ENCODE measurements at places on chromosomes 16 and 17.
A peak's percentile ranks its signal among the peaks of the same experiment; 100 is the strongest.

DNA sequence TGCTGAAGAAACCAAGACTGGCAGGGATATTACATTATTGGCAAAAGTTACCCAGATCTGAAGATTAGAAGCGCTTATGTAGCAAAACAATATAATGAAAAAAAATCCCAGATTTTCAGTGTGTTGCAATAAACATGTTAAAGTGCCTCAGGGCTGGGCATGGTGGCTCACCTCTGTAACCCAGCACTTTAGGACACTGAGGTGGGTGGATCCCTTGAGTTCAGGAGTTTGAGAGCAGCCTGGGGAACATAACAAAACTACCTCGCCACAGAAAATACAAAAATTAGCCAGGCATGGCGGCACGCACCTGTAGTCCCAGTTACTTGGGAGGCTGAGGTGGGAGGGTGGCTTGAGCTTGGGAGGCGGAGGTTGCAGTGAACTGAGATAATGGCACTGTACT, 6.8 kb downstream of the ZNF207 start:
- DNase-seq = no peak

DNA sequence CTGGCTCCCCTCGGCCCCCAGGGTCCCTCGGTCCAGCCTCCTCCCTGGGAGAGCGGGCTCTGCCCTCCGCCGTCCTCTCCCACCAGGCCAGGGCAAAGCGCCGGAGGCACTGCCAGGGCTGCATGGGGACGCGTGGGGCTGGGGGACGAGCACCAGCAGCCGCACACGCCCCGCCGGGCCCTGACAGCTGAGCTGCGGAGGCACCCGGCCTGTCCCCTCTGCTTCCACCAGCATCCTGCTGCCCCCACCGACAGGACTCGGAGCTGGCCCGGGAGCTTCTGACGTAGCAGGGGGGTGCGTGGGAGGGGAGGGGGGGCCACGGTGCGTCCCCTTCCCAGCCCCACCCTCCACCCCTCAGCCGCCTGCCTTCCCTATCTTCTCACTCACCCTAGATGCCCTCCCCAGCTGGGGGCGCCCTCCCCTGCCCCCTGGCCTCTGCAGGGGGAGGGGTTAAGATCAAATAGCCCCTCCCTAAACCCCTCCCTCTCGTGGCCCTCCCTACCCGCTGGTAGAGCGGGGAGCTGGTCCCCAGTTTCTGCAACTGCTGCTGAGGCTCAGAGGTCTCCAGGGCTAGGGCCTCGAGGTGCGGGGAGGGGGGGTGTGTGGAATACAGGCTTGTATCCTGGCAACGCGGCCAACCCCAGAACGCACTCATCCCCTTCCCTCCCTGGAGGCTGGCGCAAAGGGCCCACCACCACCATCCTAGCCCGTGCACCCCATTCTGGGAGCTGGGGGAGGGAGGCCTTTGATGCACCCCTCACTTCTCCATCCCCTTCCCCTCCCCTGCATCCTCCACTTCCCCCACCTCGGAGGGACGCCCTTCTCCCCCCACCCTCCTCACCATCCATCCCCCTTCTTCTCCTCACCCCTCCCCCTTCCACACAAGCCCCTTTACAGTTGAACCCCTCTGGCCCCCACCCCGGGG, 1.0 kb downstream of the SRCIN1 start:
- DNase-seq = peak; percentile 26

GRCh38 chr17:68541816-68542215, 29.6 kb downstream of the PRKAR1A start:
- no peak for DNase-seq

- no peak for DNase-seq
Measured at GRCh38 chr16:67701420-67701819, 17.7 kb downstream of the GFOD2 start.

- peak; percentile 55 for DNase-seq
Measured at GRCh38 chr16:30112197-30113030, 923 bp downstream of the GDPD3 start.

GRCh38 chr16:3864562-3864961, 16.0 kb downstream of the CREBBP start:
- DNase-seq = no peak

DNA sequence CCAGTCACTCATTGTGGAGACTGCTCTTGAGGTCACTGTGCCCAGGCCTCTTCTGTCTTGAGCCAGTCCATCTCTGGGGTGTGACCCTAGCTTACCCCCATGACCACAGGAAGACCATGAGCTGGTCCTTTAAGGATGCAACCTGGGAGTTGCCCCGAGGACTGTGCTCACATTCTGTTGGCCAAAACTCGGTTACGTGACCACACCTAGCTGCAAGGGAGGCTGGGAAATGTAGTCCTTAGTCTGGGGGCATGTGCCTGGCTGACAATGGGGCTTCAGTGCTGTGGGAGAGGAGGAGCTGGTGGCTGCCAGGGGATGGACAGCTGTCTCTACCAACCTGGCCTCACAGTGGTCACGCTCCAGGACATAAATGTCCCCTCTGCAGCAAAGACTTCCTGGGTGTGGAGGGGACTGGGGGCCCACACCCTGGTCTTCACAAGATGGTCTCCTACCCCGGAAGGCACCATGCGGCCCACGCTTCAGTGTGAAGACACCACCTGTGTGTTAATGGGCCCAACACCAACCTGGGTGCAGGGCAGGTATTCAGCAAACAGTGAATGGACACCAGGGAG, 55.4 kb downstream of the JPH3 start:
- no peak for DNase-seq

- no peak for DNase-seq
Measured at GRCh38 chr16:88309908-88310265, 72.9 kb upstream of the ZNF469 start.

DNA sequence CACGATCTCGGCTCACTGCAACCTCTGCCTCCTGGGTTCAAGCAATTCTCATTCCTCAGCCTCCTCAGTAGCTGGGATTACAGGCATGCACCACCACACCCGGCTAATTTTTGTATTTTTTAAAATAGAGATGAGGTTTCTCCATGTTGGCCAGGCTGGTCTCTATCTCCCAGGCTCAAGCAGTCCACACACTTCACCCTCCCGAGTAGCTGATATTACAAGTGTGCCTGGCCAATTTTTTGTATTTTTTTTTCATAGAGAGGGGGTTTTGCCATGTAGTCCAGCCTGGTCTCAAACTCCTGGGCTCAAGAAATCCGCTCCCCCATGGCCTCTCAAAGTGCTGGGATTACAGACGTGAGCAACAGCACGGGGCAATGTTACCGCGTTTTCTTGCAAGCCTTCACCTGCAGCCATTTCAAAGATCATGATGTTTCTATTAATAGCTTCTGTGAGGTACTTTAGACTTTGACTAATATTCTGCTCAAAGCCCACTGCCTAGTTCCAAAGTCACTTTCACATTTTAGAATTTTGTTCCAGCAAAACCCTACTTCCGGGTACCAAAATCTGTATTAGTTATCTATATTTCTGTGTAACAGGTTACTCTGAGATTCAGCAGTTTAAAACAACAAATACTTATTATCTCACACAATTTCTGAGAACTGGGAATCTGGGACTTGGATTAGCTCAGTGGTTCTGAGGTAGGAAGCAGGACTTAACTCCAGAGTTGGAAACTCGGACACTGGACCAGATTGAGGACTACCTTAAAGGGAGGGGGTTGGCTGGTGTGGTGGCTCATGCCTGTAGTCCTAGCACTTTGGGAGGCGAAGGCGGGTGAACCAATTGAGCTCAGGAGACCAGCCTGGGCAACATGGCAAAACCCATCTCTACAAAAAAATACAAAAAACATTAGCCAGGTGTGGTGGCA, 12.0 kb upstream of the MED13 start:
- DNase-seq = no peak

DNA sequence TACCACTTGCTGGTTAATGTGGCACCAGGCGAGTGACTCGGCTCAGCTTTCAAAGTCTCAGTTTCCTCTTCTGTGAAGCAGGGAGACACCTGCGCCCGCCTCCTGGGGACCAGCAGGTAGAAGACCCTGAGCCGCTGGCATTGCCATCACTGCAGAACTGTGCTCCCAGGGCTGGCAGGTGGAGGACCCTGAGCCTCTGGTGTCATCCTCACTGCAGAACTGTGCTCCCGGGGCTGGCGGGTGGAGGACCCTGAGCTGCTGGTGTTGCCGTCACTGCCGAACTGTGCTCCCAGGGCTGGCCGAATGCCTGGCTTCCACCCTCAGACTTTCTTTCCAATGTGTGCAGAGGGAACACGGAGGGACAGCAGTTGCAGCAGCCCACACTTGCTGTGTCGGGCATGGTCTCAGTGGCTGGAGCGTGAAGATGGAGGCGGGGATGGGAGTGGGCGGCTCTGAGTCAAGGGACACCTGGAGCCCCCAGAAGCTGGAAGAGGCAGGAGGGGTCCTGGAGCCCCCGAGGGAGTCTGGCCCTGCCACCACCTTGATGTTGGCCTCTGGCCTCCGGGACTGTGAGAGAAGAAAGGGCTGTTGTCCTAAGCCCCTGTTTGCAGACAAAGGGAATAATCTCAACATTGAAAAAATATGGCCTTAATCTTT, 75.8 kb upstream of the METTL9 start:
- DNase-seq = no peak

- peak; percentile 75 for DNase-seq
Measured at GRCh38 chr17:17313350-17313991, 10.3 kb downstream of the NT5M start.

DNA sequence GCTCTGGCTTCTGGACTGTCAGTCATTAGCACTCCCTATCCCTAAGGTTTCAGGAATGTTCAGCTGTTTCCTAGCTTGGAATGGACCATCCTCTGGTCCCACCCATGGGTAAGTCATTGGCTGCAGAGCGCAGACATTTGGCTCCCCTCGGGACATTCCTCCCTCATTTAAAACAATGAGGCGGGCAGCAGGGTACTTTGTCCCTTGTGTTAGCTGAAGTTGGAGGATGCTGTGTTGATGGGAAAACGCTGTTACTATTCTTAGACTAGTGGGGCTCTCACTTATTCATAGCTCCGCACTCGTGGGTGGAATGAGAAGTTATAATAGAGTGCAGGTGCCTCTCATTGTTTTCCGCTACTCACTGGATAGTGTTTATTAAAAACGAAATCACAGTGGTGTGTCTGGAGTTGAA, 673.8 kb downstream of the WWOX start:
- DNase-seq = no peak

DNA sequence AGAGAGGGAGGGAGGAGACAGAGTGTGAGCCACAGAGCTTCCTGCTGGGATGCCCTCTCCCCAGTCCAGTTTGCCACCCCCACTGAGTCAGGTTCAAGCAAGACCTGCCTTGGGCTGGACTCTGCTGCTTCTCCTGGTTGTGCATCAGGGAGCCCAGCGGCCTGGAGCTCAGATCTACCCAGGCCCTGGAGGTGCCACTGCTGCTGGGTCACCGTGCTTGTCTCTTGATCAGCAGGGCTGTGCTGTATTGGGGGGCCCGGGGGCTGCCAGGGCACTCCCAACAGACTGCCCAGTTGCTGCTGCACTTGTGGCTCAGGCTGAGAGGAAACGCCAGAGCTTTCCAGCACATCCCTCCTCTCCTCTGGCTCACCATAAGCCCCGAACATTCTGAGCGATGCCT, 8.9 kb downstream of the TLE7 start:
- DNase-seq = no peak

GRCh38 chr17:43931062-43931571, 11.2 kb downstream of the PPY start:
- no peak for DNase-seq

- no peak for DNase-seq
Measured at GRCh38 chr16:73771196-73772064, 525.2 kb upstream of the PSMD7 start.

- peak; percentile 44 for DNase-seq
Measured at GRCh38 chr17:7045492-7046126, 1.7 kb upstream of the SLC16A11 start.

DNA sequence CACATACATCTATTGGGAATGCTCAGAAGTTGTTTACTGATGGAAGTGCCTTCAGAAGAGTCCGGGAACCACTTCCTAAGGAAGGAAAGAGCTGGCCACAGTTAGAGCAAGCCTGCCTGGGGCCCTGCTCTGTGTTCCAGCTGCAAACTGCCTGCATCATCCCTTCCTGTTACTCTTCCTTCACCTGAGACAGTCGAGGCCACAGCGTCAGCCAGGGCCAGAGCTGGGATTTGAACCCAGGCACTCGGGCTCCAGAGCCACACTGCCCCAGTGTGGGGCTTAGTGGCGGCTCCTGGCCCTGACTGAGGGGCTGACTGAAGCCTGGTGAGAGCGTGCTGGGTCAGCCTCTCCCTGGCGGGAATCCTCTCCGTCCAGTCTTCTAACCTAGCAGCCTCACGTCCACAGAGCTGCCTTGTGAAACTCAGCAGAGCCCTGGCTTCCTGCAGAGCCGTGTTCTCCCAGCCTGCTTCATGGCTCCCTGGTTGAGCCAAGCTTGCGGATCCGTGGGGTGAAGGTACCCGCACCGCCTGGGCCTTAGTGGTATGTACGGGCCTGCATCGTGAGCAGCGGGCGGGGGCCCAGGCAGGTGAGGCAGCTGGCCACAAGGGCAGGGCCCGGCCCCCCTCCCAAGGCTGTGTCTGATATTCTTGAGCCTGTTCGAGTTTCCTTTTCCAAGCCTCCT, 4.6 kb upstream of the C17orf99 start:
- no peak for DNase-seq

DNA sequence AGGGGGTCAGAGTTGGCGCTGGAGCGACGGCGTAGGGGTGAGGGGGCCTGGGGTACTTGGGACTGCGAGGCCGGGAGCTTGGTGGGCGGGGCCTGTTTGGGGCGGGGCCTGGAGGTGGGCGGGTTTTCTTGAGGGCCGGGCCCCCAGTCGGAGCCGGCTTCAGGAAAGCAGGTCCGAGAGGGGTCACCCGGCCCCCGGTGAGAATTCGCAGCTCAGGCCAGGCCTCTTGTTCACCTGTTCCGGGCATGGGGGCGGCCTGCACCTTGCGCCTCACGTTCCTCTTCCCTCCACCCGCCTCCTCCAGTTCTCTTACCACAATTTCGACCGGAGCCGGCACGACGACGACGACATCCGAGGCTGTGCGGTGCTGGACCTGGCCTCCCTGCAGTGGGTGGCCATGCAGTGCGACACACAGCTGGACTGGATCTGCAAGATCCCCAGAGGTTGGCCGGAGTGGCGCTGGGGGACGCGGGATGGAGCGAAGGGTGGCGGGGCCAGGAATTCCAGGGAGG, 52.5 kb downstream of the MRC2 start:
- no peak for DNase-seq

DNA sequence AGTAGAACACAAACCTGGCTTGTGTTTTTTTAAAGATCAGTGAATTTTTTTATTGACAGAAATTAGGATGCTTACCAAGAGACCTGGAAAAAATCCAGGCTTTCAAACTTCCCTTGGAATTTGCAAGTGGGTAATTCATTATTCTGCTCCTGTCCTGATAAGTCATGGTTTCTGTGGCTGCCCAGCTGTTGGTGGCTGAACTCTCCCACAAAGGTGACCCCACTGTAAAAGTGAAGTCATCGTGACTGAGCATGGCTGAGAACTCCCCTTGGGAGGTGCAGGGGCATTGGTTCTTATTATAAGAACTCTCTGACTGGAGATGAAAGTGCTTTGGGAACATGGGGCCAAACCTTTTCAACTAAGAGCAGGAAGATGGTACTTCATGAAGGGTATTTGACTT, 46.6 kb upstream of the TANC2 start:
- no peak for DNase-seq
